Transverse colon (tissue), 4 donors: ENCODE measurements at places on chromosomes 7 and 10.

GRCh38 chr10:70555371-70555770, 47.2 kb downstream of the PRF1 start:
- DNase-seq, result no peak
- no peak overlapping the region for H3K4me3 ChIP-seq
- H3K36me3 ChIP-seq, result no peaks in the 10 kb centered on the region

GRCh38 chr7:127813991-127814541, 162.1 kb downstream of the SND1 start:
- no peak overlapping the region for H3K27ac ChIP-seq
- H3K36me3 ChIP-seq, result no peaks in the 10 kb centered on the region
- H3K4me1 ChIP-seq, result no peaks in the 10 kb centered on the region
- no peak for DNase-seq
- no peaks in the 10 kb centered on the region for H3K27me3 ChIP-seq
- H3K4me3 ChIP-seq, result no peak overlapping the region

DNA sequence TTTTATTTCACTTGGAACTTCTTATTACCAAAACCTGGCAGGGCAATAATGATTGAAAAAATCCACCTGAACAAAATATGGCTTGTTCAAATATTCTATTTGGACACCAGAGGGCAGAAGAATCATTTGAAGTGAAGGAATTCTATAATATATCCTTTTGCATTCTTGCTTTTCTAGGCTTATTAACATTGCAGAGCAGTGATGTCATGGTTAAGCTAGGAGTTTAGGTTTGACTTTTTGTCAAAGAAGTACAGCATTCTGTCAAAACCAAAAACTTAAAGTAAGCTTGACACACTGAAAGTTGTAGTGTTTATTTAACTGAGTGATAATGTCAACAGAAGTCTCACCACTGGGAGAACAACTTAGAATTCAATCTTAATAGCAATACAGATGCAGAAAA, 156.0 kb downstream of the SEMA3D start:
- no peaks in the 10 kb centered on the region for H3K4me1 ChIP-seq
- H3K27me3 ChIP-seq, result no peaks in the 10 kb centered on the region
- no peak for DNase-seq

GRCh38 chr7:22445140-22445743, 54.7 kb downstream of the STEAP1B start:
- peaks cover 38% of the 10 kb centered on the region for H3K4me1 ChIP-seq
- DNase-seq, result peak; percentile 83
- H3K4me3 ChIP-seq, result no peak overlapping the region
- peak overlapping the region; percentile 68 for H3K27ac ChIP-seq
- H3K36me3 ChIP-seq, result no peaks in the 10 kb centered on the region
- no peaks in the 10 kb centered on the region for H3K27me3 ChIP-seq

DNA sequence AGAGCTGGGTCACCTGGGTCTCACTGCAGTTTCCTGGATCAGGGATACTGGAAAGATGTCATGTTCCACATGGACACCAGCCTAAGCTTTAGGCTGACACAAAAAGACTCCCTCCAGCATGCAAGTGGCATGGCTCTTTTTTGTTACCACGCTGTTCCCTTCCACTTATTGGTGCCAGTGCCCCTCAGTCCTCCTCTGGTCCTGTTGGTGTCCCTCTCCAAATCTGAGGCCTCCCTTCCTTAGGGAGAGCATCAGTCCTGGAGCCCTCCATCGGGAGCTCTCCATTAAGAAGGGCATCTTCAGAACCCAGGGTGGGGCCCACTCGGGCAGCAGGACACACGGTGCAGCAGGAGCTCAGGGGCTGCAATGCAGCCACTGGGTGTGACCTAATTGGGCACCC, 76.1 kb upstream of the LRRC18 start:
- DNase-seq, result no peak
- no peak overlapping the region for H3K27ac ChIP-seq
- H3K27me3 ChIP-seq, result no peaks in the 10 kb centered on the region
- H3K36me3 ChIP-seq, result no peaks in the 10 kb centered on the region

DNA sequence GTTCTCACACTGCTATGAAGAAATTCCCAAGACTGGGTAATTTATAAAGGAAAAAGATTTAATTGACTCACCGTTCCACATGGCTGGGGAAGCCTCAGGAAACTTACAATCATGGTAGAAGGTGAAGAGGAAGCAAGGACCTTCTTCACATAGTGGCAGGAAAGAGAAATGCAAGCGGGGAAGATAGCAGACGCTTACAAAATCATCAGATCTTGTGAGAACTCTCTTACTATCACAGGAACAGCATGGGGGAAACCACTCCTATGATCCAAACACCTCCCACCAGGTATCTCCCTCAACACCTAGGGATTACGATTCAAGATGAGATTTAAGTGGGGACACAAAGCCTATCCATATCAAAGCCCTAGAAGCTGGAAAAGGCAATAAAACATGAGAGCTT, 130.8 kb downstream of the MDFIC start:
- no peaks in the 10 kb centered on the region for H3K27me3 ChIP-seq
- no peak overlapping the region for H3K27ac ChIP-seq
- no peaks in the 10 kb centered on the region for H3K4me1 ChIP-seq

DNA sequence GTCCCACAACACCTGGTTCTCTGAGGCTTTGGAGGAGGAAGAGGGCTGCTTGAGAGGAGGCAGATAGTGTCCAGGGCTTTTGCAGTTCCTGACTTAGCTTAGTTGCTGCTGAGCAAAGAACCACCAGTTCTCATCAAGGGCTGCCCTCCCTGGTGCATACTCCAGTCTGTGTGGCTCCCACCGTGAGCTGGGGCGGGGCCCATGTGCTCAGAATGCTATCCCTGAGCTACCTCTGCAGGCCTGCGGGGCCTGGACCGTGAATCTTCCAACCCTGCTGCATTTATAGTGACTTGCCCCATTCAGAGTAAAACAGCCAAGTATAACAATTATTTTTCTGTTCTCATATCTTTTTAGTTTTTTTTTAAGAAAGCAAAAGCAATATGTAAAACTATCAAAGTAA, 49.2 kb downstream of the TACR2 start:
- H3K27ac ChIP-seq, result no peak overlapping the region
- H3K4me3 ChIP-seq, result no peak overlapping the region
- no peaks in the 10 kb centered on the region for H3K27me3 ChIP-seq

- no peaks in the 10 kb centered on the region for H3K4me1 ChIP-seq
- no peak overlapping the region for H3K4me3 ChIP-seq
- no peaks in the 10 kb centered on the region for H3K27me3 ChIP-seq
- H3K36me3 ChIP-seq, result no peaks in the 10 kb centered on the region
Measured at GRCh38 chr7:50556247-50556991, 8.8 kb downstream of the DDC start.

- no peak overlapping the region for H3K4me3 ChIP-seq
- no peak for DNase-seq
- H3K4me1 ChIP-seq, result no peaks in the 10 kb centered on the region
- no peak overlapping the region for H3K27ac ChIP-seq
- no peaks in the 10 kb centered on the region for H3K27me3 ChIP-seq
Measured at GRCh38 chr7:40945788-40946187, 757.1 kb downstream of the INHBA start.

DNA sequence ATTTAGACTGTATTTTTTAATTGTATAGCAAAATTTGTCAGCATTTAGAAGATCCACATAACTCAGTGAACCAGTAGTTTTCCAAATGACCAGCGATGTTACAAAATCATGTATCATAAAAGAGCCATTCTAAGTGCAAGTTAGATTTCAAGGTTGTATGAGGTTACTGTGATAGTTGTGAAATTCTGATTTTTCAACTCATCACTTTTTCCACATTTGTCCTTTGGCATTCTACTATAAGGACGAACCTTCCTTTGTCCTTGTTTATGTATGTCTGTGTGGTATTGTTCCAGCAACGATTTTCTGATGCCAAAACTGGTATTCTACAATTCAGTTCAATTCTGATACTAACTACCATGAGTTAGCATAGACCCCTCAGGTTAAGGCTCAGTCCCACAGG, 64.2 kb downstream of the TAX1BP1 start:
- no peak for DNase-seq
- H3K27ac ChIP-seq, result no peak overlapping the region
- H3K4me1 ChIP-seq, result no peaks in the 10 kb centered on the region
- no peak overlapping the region for H3K4me3 ChIP-seq
- no peaks in the 10 kb centered on the region for H3K27me3 ChIP-seq

DNA sequence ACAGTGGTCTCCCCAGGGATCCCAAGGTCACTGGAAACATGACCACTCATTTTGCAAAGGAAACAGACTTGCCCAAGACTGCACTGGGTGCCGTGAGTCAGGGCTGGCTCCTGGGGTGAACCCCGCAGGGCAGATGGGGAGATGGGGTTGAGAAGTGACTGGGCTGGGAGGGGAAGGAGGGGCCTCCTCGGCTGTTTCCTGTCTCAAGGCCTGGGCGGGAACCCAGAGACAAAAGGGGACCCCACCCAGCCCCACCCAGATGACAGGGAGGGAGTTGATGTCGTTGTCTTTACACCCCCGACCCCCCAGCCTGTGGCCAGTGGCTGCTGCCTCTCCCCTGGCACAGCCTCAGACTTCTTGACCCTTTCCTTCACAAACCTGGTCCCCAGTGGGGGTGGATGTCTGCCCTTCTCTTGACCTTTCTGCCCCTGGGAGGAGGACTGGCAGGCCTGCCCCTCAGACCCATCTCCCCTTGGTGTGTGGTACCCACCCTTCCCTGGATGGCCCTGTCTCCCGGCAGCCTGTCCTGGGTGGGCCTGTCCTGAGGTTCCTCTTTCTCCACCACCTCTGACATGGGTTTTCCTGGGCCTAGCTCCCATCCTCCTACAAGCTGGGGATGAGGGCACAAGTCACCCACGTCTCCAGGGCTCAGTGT, 1.4 kb downstream of the MYO1G start:
- peak overlapping the region; percentile 68 for H3K27ac ChIP-seq
- H3K36me3 ChIP-seq, result no peaks in the 10 kb centered on the region
- no peak for DNase-seq
- H3K4me1 ChIP-seq, result peaks cover 7% of the 10 kb centered on the region
- no peaks in the 10 kb centered on the region for H3K27me3 ChIP-seq
- no peak overlapping the region for H3K4me3 ChIP-seq

DNA sequence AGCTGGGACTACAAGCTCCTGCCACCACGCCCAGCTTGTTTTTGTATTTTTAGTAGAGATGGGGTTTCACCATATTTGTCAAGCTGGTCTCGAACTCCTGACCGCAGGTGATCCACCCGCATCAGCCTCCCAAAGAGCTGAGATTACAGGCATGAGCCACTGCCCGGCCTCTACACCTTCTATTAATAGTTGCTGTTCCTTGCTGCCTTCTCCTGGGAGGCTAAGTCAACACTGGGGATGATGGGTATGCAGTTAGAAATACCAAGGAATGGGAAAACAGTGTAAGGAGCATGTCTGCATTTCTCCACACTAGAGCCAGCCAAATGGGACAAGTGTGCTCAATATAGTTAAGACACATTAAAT, 97.3 kb upstream of the PDLIM1 start:
- H3K27ac ChIP-seq, result peak overlapping the region; percentile 56
- H3K4me3 ChIP-seq, result no peak overlapping the region
- H3K27me3 ChIP-seq, result no peaks in the 10 kb centered on the region

DNA sequence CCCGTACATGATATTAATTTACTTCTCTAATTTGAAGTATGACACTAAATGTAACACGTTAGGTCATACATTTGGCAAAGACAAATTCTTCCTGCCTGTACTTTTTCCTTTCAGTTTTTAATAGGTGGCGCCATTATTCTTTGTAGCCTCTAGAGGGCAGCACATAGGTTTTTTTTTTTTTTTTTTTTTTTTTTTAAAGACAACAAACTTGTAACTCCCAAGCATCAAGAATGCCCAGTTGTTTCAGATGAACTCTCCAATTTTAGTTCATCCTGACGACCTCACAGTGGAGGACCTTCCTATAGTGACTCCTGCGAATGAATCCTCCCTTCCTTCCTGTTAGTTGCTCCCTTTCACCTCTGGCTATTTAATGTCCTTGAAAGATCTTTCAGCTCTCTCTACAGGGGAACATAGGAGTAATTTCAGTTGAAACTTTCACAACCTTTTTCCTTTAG, 139.3 kb upstream of the HDAC9 start:
- no peaks in the 10 kb centered on the region for H3K27me3 ChIP-seq
- no peaks in the 10 kb centered on the region for H3K36me3 ChIP-seq
- H3K27ac ChIP-seq, result peak overlapping the region; percentile 46
- H3K4me3 ChIP-seq, result no peak overlapping the region
